ENCODE measurements at places on chromosomes 11 and 22. TPM values are rescaled to one million over a fixed set of nuclear protein-coding genes. Genes with fewer than 3 reads are reported as not detected.

OR2D2 gene
- not detected for polyA plus RNA-seq

- DNase-seq, result no peak
Observed at GRCh38 chr11:48683226-48683720, 194.7 kb downstream of the OR4A47 start.

GRCh38 chr11:17443423-17443822 lies 33.2 kb downstream of the ABCC8 start:
- DNase-seq, result no peak

MACROD1 gene
- polyA plus RNA-seq, result 9.2 TPM

DNA sequence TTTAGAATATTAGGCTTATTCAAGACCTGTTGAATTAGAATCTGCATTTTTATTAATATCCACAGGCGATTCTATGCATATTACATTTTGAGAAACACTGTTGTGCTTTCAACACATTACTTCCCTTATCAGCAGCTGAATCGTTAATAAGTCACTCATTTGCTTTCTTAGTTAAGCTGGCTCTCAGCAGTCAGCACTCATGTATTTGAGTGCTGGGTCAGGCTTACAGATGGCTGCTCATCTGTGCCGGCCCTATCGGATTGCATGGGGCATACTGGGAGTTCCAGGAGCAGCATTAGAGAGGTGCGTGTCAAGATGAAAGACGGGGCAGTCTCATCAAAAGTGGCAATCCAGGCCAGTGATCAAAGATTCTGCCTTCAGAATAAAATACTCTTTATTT lies 10.8 kb upstream of the OR51L1 start:
- no peak for DNase-seq

DNA sequence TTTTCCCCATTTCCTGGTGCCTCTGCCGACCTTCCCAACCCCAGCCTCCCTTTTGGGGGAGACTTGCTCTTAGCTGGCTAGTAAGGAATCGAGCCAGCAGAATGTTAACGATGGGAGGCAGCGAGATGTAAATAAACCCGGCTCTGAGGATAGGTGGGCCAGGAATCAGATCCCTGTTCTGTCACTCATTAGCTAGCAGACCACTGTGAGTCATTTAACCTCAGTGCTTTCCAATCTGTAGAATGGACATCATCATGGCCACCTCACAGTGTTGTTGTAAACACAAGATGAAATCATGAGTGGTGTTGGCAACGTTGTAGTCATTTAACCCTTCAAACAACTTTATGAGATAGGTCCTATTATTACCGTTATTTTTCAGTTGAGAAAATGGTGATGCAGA lies 208.6 kb downstream of the KIRREL3 start:
- DNase-seq, result no peak

- DNase-seq, result no peak
Observed at GRCh38 chr11:91851908-91852307, 372.7 kb upstream of the FAT3 start.

DNA sequence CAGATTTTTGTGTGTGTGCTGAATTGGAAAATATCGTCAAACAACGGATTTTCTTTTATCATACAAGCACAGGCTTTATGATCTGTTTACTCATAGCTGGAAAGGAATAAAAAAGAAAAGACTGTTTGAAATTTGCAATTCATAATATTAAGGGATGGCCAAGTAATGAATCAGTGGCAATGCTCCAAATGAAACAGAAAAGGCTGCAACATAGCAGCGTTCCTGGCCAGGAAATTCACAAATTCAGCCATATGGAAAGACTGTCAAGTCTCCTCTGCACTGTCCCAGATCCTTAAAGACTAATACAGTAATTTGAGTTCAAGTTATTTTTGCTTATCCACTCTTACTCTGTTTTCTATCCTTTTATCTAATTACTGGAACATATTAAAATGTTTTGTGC lies 98.2 kb downstream of the MSANTD4 start:
- DNase-seq, result no peak

ARAP1 gene
- polyA plus RNA-seq, result 39.8 TPM

OR6A2 gene
- polyA plus RNA-seq, result not detected

GRCh38 chr22:31337178-31337577 lies 9.0 kb downstream of the PATZ1 start:
- DNase-seq, result no peak

- DNase-seq, result peak; percentile 90
Observed at GRCh38 chr22:37745548-37746365, 48.9 kb downstream of the TRIOBP start.

GRCh38 chr11:75853971-75854370 lies 39.0 kb downstream of the UVRAG start:
- no peak for DNase-seq

GRCh38 chr11:289712-290620 lies 1.0 kb downstream of the PGGHG start:
- DNase-seq, result no peak

POU2AF1 gene
- not detected for polyA plus RNA-seq

ESAM gene
- polyA plus RNA-seq, result not detected

DNA sequence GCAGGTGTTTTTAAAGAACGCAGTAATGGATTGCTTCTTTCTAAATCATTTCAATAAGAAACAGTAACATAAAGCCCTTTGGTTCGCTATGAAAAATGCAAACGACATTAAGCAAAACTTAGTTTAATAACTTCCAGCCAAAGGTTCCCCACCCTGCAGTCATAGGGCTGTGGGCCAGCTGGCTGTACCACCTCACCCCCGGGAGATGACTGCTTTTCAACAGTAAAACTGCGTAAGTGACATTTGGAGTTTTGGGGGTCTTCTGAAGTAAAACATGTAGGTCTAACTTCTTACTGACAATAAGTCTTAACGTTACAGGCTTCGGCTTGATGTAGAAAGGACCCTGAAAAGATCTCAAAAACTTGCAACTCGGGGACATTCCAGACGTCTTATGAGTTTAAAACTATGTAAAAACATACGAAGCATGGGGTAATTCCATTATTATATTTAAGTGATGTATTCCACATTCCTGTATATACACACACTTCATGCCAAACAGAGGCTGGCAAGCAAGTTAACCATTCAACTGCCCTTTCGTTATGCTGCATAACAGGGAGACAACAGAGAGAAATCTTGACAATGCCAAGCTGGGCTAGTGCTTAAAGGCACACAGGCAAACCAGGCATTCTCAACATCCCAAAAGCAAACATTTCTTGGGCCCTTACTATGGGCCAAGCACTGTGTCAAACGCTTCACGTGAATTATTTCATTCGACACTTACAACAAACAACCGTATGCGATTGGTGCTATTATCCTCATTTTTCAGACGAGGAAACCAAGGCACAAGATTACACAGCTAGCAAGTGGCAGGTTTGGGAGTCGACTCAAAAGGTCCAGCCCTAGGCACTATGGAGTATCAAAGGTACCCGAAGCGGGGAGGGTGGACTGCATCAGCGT lies 1.2 kb downstream of the MRTFA start:
- DNase-seq, result no peak

GRCh38 chr22:42697542-42698013 lies 23.1 kb downstream of the A4GALT start:
- DNase-seq, result no peak

GRCh38 chr22:30423301-30423958 lies 2.1 kb upstream of the MTFP1 start:
- peak; percentile 46 for DNase-seq

MMP13 gene
- not detected for polyA plus RNA-seq

DNA sequence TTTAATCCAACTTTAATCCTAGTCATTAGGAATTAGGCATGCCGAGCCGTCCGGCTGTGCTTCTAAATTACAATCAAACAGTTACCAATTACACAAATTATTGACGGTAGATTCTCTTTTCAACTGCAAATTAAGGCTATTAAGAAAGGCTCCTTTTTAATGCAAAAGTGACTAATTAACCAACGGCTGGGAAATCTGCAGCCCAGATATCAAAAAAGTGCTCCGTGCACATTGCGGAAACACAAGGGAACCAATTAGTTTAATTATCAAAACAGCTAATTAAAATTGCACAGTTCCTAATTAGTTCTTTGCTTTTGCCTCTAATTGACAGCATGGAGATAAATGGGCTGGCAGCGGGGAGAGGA lies 19.4 kb upstream of the LMO1 start:
- DNase-seq, result no peak

- no peak for DNase-seq
Observed at GRCh38 chr22:45612940-45613339, 58.7 kb upstream of the ATXN10 start.

- DNase-seq, result no peak
Observed at GRCh38 chr11:33258631-33259205, 1.5 kb downstream of the HIPK3 start.

DNA sequence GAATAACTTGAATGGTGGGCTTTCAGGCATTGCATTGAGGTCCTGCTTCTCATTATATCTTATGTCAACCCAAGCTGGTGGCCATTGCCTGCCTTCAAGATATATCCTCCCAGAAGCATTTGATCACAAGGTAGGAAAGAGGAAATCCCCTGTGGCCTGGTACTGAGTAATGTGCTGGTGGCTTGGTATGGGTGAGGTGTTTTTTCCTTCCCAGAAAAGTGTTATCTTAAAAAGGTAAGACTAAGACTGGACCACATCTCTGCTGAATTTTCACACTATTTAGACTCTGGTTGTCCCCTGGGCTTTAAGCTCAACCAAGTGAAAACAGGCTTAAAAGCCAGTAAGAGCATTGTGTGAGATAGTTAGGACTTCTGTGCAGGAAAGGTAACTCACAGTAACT lies 3.7 kb downstream of the INSC start:
- DNase-seq, result no peak

DNA sequence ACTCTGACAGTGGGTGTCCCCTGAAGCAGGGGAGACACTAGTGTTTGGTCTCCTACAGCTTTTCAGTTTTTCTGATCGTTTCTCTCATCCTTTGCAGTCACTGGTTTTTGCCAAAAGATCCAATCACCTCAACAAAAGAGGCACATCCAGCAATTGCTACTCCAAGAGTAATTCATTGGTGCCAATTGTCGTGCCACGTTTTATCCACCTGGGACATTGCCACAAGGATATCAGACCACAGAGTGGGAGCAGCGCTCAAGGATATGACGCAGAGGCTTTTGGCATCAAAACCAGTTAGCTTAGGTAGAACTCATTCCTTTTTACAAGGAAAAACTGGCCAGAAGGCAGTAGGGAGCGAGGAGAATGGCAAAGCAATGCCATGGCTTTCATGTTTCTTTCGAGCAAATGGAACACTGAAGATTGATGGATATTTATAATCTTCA lies 40.9 kb upstream of the BLID start:
- DNase-seq, result no peak

DNA sequence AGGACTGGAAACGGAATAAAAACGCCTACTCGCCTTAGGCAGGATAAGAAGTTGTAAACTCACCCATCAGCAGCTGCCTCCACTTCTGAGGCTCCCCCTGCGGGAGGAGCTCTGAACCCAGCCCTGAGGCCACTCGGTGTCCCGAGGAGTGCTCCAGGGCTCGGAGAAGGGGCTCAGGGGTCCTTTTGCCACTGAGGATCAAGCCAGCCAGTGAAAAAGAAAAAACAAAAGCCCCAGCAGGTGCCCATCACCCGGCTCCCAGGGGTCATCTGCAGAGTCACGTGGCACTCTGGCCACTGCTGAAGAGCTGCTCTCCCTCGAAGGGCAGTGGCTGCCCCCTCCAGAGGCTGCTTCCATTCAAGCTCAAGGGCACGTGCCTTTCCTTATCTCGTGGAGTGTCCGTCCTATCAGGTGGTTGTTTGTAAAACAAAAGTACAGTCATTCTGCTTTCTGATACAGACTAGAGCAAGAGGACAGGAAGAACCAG lies 29.0 kb downstream of the NUP50 start:
- no peak for DNase-seq

GRCh38 chr22:41668971-41669911 lies 19.4 kb downstream of the SNU13 start:
- DNase-seq, result no peak

DNA sequence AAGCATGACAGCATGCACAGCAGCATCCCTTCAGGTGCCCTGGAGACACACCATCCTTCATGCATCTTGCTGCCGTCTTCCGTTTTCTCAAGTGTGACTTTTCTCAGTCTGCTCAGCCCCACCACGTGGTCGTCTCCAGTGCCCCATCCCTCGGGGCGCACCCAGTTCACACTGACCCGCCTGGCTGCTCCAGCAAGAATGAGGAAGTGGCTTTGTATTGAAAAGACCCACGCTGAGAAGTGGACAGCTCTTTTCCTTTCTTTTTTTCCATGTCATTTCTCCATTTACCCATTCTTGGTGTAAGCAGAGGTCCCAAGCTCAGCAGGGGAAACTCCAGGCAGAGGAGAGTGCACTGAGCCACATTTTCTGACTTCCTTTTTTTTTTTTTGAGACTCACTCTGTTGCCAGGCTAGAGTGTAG lies 14.5 kb downstream of the SERPINH1 start:
- DNase-seq, result no peak

- no peak for DNase-seq
Observed at GRCh38 chr11:114280696-114281095, 15.5 kb upstream of the NNMT start.

DNA sequence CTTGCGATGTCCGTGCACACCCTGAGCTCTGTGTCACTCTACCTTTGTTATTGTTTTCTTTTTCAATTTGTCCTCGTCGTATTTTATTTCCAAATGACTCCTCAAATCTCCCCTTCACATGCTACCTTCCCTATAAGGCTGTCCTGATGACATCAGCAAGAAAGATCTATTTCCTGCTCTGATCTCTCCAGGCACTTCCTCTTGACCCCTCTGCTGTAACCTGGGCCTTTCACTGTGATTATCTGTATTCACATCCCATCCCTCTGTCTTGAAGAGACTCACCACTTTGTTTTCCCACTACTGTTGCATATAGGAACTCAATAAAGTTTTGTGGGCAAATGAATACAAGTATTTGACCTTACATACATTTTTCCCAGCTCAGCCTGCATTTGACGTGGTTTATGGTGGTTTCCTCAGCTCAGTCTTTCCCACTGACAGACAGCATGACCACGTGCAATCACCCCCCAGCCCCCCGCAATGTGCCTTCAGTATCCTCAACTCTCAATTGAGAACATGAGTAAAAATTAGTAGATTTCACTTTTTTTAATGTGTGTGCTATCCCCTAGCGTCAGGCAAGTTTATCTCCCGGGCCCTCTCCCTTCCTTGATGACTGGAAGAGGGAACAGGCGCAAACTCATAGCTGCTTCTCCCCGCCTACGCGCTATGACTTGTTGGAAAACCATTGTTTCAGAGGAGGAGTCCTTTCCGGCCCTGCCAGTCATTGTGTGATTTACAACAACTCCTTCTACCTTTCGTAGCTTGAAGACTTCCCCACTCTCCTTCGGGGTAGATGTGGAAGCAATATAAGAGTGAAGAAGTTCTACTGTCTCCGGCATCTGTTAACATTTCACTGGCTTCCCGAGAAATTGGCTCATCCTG lies 498.5 kb downstream of the NTM start:
- DNase-seq, result no peak

OR52E2 gene
- not detected for polyA plus RNA-seq

BRSK2 gene
- 0.23 TPM for polyA plus RNA-seq

GRCh38 chr22:29475550-29475949 lies 4.5 kb upstream of the NEFH start:
- no peak for DNase-seq

MAPK11 gene
- 0.28 TPM for polyA plus RNA-seq

- no peak for DNase-seq
Observed at GRCh38 chr11:126544108-126545056, 188.9 kb downstream of the ST3GAL4 start.
